Ovary (tissue), 10 donors: ENCODE measurements at places on chromosomes 2 and 18. TPM values are rescaled to one million over a fixed set of nuclear protein-coding genes. Genes with fewer than 3 reads are reported as not detected.

GRCh38 chr2:64186699-64187605 lies 42.7 kb upstream of the PELI1 start:
- H3K4me3 ChIP-seq, result no peak overlapping the region
- H3K27me3 ChIP-seq, result no peaks in the 10 kb centered on the region
- DNase-seq, result no peak
- H3K4me1 ChIP-seq, result peaks cover 3% of the 10 kb centered on the region

DNA sequence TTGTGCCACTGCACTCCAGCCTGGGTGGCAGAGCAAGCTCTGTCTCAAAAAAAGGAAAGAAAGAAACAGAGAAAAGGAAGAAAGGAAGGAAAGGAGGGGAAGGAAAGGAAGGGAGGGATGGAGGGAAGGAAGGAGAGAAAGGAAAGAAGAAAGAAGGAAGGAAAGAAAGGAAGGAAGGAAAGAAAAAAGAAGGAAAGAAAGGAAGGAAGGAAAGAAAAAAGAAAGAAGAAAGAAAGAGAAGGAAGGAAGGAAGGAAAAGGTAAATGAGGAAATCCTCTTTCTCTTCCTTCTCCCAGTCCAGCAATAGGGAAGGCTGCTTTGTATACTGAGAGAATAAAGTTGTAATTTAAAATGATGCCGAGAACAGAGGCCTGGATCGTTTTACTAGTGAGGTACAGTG lies 22.8 kb upstream of the ZNF407 start:
- H3K27ac ChIP-seq, result no peak overlapping the region
- no peaks in the 10 kb centered on the region for H3K36me3 ChIP-seq
- no peaks in the 10 kb centered on the region for H3K4me1 ChIP-seq
- H3K4me3 ChIP-seq, result no peak overlapping the region
- no peaks in the 10 kb centered on the region for H3K27me3 ChIP-seq

Gene PLEKHH2
- 26.4 TPM for total RNA-seq

DNA sequence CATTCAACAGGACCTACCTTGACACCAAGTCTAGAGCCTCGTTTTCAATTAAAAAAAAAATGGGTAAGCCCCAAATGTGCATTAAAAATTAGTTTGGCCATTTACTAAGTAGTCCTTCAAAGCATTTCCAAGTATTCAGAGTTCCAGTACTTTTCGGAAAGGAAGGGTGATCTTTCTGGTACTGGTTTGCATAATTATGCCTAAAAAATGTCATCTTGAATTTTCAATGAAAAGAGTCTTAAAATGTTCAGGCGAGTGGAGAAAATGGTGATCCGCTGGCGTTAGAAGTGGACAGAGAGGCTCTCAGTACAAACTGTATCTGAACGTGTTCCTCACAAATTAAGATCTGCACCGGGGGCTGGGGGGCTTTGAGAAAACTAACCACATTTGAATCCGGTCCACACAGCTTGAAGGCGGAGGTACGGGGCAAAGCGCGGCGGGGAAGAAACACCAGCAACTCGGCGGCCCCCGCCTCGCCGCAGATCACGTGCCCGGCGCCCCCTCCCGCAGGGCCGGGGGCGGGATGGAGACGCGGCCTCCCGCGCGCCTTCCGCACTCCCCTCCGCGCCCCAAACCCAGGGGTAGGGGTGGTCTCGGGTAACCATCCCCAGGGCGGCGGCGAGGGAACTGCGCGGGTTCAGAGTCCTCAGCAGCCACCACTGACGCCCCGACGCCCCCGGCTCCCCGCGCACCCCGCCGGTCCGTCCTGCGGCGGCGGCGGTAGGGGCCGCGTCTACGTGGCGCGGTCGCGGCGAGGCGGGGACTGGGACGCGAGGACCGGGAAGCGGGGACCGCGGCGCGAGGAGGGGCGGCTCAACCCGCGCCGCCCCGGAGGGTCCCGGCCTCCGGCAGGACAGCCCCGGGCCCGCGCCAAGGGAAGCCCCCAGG lies 564 bp downstream of the LPIN2 start:
- H3K36me3 ChIP-seq, result no peaks in the 10 kb centered on the region
- DNase-seq, result peak; percentile 77
- no peaks in the 10 kb centered on the region for H3K27me3 ChIP-seq
- H3K27ac ChIP-seq, result peak overlapping the region; percentile 98
- H3K4me1 ChIP-seq, result peaks cover 11% of the 10 kb centered on the region
- H3K4me3 ChIP-seq, result peak overlapping the region; percentile 79

GRCh38 chr18:47731276-47731675 lies 199.2 kb downstream of the SMAD2 start:
- DNase-seq, result no peak
- H3K4me1 ChIP-seq, result no peaks in the 10 kb centered on the region
- no peaks in the 10 kb centered on the region for H3K27me3 ChIP-seq
- H3K27ac ChIP-seq, result no peak overlapping the region
- no peaks in the 10 kb centered on the region for H3K36me3 ChIP-seq

Gene KRTCAP3
- 34.5 TPM for total RNA-seq

Gene UBXN2A
- 14.0 TPM for total RNA-seq

GRCh38 chr2:118850168-118850900 lies 2.9 kb upstream of the EN1 start:
- H3K36me3 ChIP-seq, result no peaks in the 10 kb centered on the region
- no peak for DNase-seq
- H3K27ac ChIP-seq, result no peak overlapping the region
- H3K27me3 ChIP-seq, result no peaks in the 10 kb centered on the region

DNA sequence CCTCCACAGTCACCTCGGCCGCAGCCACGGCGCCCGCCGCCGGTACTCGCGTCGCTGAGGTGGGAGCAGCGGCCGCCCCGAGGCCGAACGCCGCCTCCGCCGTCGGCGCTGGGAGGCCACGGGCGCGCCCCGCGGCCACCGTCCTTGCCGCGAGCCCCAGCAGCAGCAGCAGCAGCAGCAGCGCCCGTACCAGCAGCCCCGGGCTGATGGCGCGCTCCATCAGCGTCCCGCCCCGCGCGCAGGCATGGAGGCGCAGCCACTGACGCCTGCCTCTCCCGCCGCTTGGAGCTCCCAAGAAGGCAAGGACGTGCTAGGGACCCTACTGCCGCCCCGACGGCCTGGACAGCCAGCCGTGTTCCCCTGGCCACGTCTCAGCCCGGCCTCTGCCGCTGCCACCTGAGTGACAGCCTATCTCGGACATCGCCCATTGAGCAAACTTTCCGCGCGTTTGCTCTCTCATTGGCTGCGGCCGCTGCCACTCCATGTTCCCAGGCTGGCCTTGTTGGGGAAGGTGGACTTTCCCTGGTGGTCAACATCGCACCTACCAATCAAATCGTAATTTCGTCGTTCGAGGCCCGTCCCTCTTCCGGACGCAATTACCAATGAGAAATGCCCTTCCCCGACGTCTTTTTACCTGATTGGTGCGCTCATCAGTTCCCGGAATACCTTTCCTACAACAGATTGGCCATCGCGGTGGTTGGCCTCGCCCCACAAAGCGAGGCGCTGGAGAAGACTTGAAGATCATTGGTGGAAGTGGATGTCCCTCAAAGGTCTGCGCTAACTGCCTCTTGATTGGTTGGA lies at the start of gene EIF2AK3:
EIF2AK3 (minus strand) TSS at position 410 of the 801 bp plus-strand sequence; CDS start at position 220, 190 bp downstream.
- peak; percentile 97 for DNase-seq
- H3K4me3 ChIP-seq, result peak within 1 kb of the TSS; percentile 66
- no peaks in the 10 kb centered on the region for H3K36me3 ChIP-seq
- peak within 1 kb of the TSS; percentile 91 for H3K27ac ChIP-seq

DNA sequence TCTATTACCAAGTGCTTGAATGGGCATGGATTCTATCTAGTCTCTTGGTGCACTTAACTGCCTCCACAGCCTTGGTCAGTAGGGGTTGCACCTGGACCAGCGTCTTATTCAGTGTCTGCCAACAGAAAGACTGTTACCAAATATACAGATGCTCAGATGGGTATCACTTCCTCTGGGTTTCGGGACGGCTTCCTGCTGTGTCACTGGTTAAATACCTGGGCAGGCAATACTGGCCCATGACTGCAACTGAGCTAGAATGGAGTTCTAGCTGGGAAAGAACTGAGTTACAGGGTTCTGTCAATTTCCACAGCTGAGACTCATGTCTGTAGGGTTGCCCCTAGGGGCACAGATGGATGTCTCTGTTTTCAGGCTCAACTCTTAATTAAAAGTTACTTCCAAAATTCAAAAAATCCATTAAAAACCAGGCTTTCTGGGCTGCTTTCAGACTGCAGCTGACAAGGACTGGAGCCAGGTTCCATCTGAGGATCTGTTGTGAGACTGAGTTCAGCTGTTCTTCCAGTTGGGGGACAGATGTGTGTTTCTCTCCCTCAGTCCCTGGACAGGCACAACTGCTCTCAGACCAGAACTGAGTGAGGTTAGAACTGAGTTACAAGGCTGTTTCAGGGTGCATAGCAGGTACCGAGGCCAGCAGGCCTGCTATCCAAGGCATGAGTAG lies 789.6 kb upstream of the SLC8A1 start:
- DNase-seq, result no peak
- H3K36me3 ChIP-seq, result no peaks in the 10 kb centered on the region
- peaks cover 2% of the 10 kb centered on the region for H3K4me1 ChIP-seq
- H3K4me3 ChIP-seq, result no peak overlapping the region
- no peaks in the 10 kb centered on the region for H3K27me3 ChIP-seq
- no peak overlapping the region for H3K27ac ChIP-seq

Gene CTAGE1
- total RNA-seq, result not detected

Gene STARD6
- not detected for total RNA-seq

Gene OSR1
- 5.6 TPM for total RNA-seq

Gene MSTN
- not detected for total RNA-seq

- no peak overlapping the region for H3K27ac ChIP-seq
- DNase-seq, result no peak
- H3K27me3 ChIP-seq, result no peaks in the 10 kb centered on the region
- H3K4me3 ChIP-seq, result no peak overlapping the region
- H3K4me1 ChIP-seq, result peaks cover 11% of the 10 kb centered on the region
- H3K36me3 ChIP-seq, result no peaks in the 10 kb centered on the region
These were observed 8.5 kb downstream of the SLC66A2 start for GRCh38 chr18:79942786-79943607.

GRCh38 chr2:120650022-120650644 lies 85.5 kb upstream of the GLI2 start:
- no peaks in the 10 kb centered on the region for H3K27me3 ChIP-seq
- H3K36me3 ChIP-seq, result no peaks in the 10 kb centered on the region
- H3K4me1 ChIP-seq, result no peaks in the 10 kb centered on the region
- no peak overlapping the region for H3K4me3 ChIP-seq
- DNase-seq, result no peak
- no peak overlapping the region for H3K27ac ChIP-seq

Gene RFX8
- total RNA-seq, result 1.7 TPM

- H3K27ac ChIP-seq, result peak overlapping the region; percentile 44
- H3K4me3 ChIP-seq, result no peak overlapping the region
- peaks cover 17% of the 10 kb centered on the region for H3K4me1 ChIP-seq
- no peaks in the 10 kb centered on the region for H3K27me3 ChIP-seq
- H3K36me3 ChIP-seq, result no peaks in the 10 kb centered on the region
These were observed 15.1 kb downstream of the SH2D6 start for GRCh38 chr2:85433511-85434089.

DNA sequence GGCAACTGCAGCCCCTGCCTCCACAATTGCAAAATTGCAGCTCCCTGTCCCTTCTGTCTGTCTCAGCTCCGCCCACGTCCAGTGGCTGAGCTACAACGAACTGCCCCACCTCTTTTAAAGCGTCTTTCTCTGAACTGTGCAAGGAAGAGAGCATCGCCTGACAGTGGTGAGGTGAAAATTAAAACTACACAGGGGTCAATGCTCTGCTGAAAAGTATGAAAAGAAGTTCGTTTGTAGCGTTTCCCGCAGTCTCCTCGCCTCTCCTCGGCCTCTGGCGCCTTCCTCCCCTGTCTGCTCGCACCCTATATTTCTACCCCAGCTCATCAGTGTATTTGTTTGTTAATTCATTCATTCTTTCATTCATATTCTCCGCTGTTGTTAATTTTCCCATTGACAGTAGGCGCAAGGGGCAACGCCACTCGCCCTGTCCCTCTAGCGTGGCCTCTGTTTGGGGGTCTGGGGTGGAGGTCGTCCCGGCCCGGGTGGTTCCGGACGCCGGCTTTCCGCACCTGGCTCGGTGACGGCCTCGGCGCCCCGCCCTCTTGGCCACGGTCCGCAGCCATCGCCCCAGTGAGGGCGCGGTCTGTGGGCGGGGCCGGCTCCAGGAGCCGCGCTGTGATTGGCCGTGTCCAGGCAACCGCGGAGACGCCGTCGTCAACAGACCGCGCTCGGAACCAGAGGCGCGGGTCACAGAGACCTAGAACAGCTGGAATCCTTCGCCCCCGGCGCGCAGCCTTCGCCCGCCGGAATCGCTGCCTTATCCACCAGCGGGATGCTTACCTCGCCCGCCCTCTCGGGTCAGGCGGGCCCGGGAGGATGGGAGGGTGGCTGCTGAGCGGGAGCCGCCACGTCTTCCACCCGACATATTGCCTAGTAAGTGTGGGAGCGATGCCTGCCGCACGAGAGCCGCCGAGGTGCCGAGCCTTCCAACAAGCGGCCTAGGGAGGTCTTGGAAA lies at the start of gene VWA3B:
VWA3B (plus strand) TSS at position 677 of the 956 bp plus-strand sequence. CDS start 5,926 bp downstream, outside the sequence.
- H3K4me1 ChIP-seq, result peaks cover 8% of the 10 kb centered on the region
- no peaks in the 10 kb centered on the region for H3K36me3 ChIP-seq
- H3K27ac ChIP-seq, result no peak within 1 kb of the TSS
- H3K27me3 ChIP-seq, result no peaks in the 10 kb centered on the region
- peak within 1 kb of the TSS; percentile 32 for H3K4me3 ChIP-seq

- no peak overlapping the region for H3K4me3 ChIP-seq
- H3K36me3 ChIP-seq, result no peaks in the 10 kb centered on the region
- DNase-seq, result no peak
- no peaks in the 10 kb centered on the region for H3K27me3 ChIP-seq
- H3K4me1 ChIP-seq, result peaks cover 5% of the 10 kb centered on the region
- H3K27ac ChIP-seq, result no peak overlapping the region
These were observed 154.4 kb downstream of the NCKAP5 start for GRCh38 chr2:133413863-133414262.

Gene GULP1
- total RNA-seq, result 44.9 TPM

Gene DNAJC5G
- not detected for total RNA-seq

- no peak overlapping the region for H3K27ac ChIP-seq
- no peaks in the 10 kb centered on the region for H3K27me3 ChIP-seq
- H3K4me3 ChIP-seq, result no peak overlapping the region
- no peaks in the 10 kb centered on the region for H3K36me3 ChIP-seq
- DNase-seq, result no peak
- no peaks in the 10 kb centered on the region for H3K4me1 ChIP-seq
These were observed 148.6 kb downstream of the LRATD1 start for GRCh38 chr2:14781142-14781541.

- H3K27ac ChIP-seq, result no peak overlapping the region
- DNase-seq, result no peak
- H3K27me3 ChIP-seq, result no peaks in the 10 kb centered on the region
- no peaks in the 10 kb centered on the region for H3K36me3 ChIP-seq
- no peak overlapping the region for H3K4me3 ChIP-seq
- H3K4me1 ChIP-seq, result peaks cover 5% of the 10 kb centered on the region
These were observed 6.3 kb downstream of the PPP4R3B start for GRCh38 chr2:55610954-55611743.

GRCh38 chr2:88350331-88351248 lies 101.9 kb downstream of the FOXI3 start:
- DNase-seq, result no peak
- no peaks in the 10 kb centered on the region for H3K4me1 ChIP-seq
- no peaks in the 10 kb centered on the region for H3K27me3 ChIP-seq
- no peak overlapping the region for H3K27ac ChIP-seq
- no peaks in the 10 kb centered on the region for H3K36me3 ChIP-seq

GRCh38 chr2:189552991-189553404 lies 27.6 kb downstream of the SLC40A1 start:
- peaks cover 11% of the 10 kb centered on the region for H3K4me1 ChIP-seq
- no peaks in the 10 kb centered on the region for H3K36me3 ChIP-seq
- DNase-seq, result no peak
- no peak overlapping the region for H3K4me3 ChIP-seq
- H3K27me3 ChIP-seq, result no peaks in the 10 kb centered on the region

GRCh38 chr2:69095305-69095704 lies 82.3 kb downstream of the ANTXR1 start:
- no peak overlapping the region for H3K4me3 ChIP-seq
- H3K27me3 ChIP-seq, result no peaks in the 10 kb centered on the region
- no peak overlapping the region for H3K27ac ChIP-seq
- no peaks in the 10 kb centered on the region for H3K36me3 ChIP-seq
- DNase-seq, result no peak
- H3K4me1 ChIP-seq, result peaks cover 8% of the 10 kb centered on the region
